ENCODE measurements at places on chromosomes 11 and 22.

DNA sequence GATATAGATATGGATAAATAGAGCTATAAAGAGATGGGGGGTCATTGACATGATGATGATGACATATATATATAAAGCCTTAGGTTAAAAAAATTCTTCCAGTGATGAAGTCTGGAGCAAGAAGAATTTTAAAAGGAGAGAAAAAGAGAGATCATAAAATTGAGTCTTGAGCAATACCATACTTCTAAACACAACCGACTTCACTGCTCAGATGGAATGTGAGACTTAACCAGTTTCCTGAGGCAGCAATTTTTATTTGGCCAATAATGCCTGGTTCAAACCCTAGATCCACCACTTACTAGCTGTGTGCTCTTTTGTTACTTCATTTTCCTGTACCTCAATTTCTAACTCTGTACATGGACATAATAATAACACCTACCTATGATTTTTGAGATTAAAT, 229.5 kb downstream of the TTC28 start:
- DNase-seq = no peak

DNA sequence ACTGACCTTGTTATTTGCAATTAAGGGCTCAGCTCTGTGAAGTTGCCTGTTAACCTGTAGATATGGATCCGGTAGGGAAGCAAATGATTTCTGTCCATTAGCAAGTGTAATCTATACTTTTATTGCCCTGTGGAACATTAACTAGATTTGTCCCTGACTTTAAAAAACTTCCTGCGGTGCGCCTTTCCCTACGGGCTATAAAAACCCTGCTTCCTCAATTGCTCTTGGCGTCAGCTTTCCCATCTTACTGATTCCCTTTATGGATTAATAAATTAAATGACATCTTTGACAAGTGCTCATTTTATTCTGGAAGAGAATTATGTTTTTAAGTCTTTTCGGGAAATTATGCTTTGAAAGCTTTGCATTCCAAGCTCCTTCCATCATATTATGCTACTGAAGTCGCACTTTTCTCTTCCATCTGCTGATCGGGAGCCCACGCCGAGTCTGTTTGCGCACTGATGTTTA, 18.3 kb upstream of the CLMP start:
- DNase-seq = no peak

GRCh38 chr22:25563761-25564319, 635 bp upstream of the GRK3 start:
- no peak for DNase-seq

- no peak for DNase-seq
These were observed 36.6 kb upstream of the CREB3L1 start for GRCh38 chr11:46240861-46241260.

- no peak for DNase-seq
These were observed 306.7 kb downstream of the SOX6 start for GRCh38 chr11:16049611-16050010.

DNA sequence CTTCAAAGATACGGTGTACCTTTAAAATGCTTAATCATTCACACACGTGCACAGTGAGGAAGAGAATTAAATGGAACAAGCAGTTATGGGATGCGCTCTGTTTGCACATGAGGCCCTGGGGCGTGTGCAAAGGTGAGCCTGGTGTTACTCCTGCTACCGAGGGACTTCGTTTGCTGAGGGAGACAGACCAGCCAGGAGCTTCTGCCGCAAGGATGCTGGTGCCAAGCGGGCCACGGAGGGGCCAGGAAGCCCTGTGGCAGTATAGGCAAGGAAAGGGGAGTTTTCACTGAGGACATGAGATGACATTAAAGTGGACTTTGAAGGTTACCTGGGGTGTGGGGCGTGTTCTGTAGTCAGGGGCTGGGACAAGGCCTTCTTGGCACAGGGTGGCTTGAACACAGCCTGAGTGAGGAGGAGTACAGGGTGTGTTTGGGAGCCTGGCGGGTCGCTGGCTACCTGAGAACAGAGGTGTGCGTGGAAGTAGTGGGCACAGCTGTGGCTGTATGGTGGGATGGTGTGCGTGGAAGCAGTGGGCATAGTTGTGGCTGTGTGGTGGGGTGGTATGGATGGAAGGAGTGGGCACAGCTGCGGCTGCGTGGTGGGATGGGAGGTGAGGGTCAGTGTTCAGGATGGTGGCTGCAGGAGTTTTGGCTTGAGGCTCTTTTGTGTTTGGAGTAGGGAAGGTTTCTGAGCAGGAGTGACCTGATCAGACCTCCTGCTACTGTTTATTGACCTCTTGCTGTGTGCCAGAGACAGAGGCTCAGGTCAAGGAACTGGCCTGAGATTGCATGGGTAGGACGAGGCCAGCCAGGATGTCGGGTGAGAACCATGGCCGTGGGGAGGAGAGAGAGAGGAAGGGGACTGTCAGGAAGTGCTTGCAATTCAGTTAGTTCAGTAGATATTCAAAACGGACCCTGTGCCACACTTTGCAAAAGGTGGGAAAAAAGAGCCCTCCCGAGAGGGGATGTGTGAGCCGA, 13.7 kb downstream of the TBC1D22A start:
- no peak for DNase-seq

GRCh38 chr11:64313491-64314145, 3.7 kb downstream of the TRMT112 start:
- no peak for DNase-seq

DNA sequence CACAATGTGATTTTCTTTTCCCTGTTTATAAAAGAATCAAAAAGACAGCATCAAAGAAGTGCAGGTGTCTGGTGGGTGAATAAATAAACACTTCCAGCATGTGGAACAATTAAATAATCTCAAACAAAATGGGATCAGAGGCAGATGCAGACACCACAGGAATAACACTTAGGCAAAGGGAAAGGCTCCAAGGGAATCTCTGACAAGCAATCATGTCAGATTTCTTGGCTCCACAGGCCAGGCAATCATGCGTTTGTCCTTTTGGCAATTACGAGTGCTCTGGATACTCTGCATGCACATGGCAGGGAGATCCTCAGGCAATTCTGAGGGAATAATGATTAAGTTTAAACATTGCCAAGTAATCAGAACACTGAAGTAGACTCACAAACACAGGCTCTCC, 403.5 kb upstream of the LUZP2 start:
- no peak for DNase-seq

GRCh38 chr22:23514322-23515038, 65.6 kb downstream of the IGLL1 start:
- DNase-seq = no peak

DNA sequence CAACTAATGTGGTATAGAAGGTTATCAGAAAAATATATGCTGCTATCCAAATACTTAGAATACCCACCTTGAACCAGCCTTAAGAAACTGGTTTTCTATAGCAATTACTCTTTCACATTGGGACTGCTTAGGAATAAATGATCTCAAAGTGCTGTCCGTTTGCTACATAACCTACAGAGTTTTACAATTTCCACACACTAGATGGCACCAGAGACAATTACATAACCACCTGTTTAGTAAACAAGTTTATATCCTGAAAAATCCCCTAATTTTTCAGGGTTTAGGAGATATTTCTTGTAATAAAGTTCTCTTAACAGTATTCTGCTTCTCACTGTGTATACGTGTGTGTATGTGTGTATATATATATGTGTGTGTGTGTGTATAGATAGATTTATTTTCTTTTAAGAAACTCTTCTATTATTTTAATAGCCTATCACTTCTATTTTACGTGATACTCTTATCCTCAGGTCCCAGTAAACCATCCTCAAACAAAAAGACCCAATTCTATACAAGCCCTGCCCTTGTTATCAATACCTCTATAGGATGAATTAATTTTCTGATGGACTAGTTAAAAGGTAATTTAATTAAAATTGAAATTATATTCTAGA, 6.7 kb upstream of the OR5I1 start:
- no peak for DNase-seq

DNA sequence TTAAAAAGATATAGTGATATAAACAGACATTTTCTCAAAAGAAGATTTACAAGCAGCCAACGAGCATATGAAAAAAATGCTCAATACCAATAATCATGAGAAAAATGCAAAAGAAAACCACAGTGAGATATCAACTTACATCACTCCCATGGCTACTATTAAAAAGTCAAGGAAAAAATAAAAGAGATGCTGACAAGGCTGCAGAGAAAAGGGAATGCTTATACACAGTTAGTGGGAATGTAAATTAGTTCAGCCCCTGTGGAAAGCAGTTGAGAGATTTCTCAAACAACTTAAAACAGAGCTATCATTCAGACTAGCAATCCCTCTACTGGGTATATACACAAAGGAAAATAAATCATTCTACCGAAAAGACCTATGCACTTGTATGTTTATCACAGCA, 97.1 kb upstream of the CARD18 start:
- peak; percentile 73 for DNase-seq
